ENCODE measurements at places on chromosomes 12 and 14.

- DNase-seq = no peak
Observed at GRCh38 chr12:102503056-102503681, 22.8 kb upstream of the IGF1 start.

DNA sequence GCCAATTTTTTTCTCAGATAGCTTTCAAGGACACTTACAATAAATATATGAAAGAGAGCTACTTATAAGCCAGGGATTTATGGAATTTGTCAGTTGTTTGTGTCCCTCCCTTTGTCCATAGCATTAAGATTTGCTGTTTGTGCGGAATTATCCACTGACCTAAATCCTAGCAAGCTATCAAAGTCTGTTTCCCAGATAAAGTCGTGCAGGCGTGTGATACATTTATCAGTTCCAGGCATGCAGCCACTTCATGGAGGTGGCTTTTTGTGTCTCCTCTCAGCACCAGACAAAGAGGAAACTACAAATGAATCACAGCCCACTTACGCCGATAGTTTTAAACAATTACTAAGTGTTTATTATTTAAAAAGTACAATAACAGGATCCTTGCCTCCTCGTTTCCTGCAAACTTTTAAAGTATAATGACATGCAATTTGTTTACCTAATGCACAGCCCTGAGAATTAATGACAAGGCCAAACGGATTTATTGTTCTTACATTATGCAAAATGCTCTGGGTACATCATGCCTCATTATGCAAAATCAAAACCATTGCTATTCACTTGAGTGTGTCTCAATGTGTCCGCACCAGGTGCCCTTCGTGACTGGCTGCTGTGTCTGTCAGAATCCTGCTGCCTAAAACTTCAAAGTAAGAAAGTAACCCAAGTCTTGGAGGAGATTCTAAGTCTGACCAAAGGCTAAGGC is 423.2 kb downstream of the GLT1D1 start:
- no peak for DNase-seq

DNA sequence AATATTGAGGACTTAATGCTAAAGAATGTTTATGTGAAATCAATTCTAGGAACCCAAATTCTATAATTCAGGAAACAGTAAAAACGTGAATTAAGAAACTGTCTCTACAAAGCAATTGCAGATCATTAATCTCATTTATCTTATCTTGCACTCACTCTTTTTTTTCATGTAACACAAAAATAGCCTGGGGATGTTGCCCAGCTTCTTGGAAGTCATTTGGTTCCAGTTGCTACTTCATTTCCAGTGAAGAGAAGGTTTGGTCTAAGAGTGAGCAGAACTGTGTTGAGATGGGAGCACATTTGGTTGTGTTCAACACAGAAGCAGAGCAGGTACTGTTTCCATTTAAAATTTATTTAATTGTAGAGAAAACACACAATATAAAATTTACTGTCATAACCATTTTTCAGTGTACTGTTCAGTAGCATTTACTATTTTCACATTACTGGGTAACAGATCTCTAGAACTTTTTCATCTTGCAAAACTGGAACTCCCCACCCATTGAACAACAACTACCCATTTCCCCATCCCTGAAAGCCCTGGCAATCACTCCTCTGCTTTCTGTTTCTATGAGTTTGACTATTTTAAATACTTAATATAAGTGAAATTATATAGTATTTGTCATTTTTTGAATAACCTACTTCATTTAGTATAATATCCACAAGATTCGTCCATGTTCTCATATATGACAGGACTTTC is 9.7 kb downstream of the CLEC6A start:
- no peak for DNase-seq

DNA sequence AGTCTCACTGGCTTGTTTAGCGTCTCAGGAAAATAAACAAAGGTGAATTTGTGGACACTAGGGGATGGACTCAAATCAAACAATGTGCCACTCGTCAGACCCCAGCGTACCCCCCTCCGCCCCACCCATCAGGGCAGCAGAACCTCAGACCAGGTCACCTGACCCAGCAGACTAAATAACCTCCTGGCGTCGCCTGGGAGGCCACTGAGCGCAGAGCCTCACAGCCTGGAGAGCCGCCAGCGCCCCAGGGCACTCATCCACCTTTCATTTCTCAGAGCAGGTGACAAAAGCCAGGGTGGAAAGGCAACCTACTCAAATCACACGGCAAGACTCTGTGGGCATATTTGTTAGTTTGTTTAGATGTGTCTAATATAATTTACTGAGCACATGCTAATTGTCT is 100.9 kb downstream of the DICER1 start:
- DNase-seq = no peak

- no peak for DNase-seq
Observed at GRCh38 chr12:56271031-56271430, 4.3 kb downstream of the COQ10A start.

DNA sequence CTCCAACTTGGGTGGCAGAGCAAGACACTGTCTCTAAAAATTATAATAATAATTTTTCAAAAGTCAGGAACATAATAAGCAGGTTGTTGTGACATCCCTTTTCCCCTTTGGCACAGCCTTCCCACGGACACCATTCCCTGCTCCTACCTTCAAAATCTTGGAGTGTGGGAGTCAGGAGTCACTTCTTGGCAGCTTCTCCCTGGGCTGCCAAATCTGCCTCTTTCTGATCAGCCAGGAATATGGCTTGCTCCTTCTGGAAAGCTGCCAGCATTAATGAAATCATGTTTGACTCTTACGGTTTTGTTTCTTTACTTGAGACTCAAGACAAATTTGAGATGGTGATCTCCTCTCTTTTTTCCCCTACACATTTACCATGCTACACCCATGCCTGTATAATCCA is 391.4 kb upstream of the SYT1 start:
- DNase-seq = no peak

DNA sequence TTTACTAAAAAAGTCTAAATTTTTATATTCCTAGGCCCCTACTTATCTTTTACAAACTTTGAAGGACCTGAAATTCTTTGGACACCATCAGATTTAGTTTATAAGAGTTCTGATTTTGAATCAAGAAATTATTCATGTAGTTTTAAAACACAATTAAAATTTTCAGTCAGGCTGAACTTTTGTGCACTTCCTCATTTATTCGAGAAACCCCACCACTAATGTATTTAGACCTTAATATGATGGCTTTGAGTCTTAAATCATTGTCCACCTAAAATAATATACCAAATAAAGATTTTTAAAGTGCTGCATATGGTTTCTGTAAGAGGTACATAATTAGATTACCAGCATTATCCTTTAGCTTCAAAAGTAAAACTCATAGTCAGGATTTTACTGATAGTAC is 103.4 kb downstream of the PAWR start:
- DNase-seq = no peak

DNA sequence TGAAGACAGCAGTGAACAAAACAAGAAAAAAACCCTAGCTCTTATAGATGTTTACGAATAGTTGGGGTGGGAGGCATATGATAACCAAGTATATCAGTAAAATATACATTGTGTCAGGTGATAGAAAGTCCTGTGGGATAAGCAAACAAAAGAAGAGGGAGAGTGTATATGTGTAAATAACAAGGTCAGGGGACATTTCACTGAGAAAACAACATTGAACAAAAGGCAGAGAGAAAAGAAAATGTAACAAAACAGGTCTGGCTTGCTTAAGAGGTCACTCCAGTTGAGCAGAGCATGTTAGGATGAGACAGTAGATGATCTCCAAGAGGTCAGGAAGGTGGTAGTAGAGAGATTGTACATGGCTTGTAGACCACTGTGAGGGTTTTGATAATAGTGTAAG is 304.1 kb downstream of the ACSS3 start:
- DNase-seq = no peak

- DNase-seq = no peak
Observed at GRCh38 chr12:2384533-2385351, 332.0 kb downstream of the CACNA1C start.

GRCh38 chr12:26721800-26722199 is 111.2 kb downstream of the ITPR2 start:
- no peak for DNase-seq

GRCh38 chr12:19316425-19316824 is 122.9 kb upstream of the AEBP2 start:
- DNase-seq = no peak

- no peak for DNase-seq
Observed at GRCh38 chr12:60760965-60761364, 1165.1 kb downstream of the SLC16A7 start.

DNA sequence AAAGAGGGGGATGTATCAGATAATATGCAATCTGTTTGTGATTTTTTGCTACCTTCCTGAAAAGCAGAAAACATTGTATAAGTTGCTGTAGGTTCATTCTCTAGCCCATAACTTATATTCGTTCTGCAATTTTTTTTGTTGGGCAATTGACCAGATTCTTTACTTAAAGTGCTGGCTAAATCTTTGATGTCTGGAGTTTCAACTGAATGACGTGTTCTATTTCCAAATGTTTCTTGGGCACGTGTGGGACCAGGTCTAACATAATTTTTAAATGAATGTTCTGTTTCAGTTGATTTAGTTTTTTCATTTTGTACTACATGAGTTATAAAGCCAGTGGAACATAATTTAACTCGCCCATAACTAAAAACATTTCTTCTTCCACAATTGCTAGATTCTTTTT is 3.8 kb downstream of the MLH3 start:
- no peak for DNase-seq

All from T-helper 1 cell (primary cell).